NCI-H2171 treated with DMSO at 0.1 percent for 48 hours (cell line): ENCODE measurements at places on chromosomes 7 and 10.

- DNase-seq, result no peak
Observed at GRCh38 chr10:96747734-96748550, 27.6 kb upstream of the PIK3AP1 start.

GRCh38 chr7:157930441-157930840 lies 593.6 kb downstream of the DNAJB6 start:
- no peak for DNase-seq

DNA sequence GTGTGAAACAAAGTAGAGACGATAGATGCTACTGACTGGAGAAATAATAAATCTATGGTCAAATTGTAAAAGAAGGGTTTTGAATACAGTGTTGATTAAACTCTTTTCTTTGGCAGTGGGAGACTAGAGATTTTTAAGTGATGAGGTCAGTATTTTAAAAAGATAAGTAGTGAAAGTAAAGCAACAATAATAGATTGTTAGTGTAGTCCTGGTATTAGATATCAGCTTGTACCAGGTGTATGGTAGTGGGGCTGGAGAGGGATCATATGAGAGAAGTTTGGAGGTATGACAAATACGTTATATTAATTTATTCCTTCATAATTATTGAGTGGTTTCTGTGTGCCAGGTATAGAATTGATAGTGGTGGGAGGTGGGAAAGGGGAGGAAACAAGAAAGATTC lies 25.2 kb downstream of the PHTF2 start:
- no peak for DNase-seq

DNA sequence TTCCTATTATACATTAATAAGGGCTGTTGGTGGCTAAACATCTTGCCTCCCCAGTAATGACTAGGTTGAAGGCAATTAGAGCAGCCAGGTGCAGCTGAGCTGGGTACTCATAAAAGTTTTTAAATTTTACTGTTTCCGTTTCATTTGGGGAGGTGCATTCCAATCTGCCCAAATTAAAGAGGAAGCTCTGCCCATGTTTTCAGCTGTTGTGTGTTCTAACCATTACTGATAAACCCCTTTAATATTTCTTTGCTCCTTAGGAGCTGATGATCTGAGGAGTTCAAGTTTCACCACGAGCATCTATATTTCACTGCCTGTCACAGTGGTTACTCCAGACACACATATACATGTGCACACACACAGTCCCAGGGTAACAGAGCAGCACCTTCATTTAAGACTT lies 94.4 kb downstream of the JAZF1 start:
- no peak for DNase-seq

DNA sequence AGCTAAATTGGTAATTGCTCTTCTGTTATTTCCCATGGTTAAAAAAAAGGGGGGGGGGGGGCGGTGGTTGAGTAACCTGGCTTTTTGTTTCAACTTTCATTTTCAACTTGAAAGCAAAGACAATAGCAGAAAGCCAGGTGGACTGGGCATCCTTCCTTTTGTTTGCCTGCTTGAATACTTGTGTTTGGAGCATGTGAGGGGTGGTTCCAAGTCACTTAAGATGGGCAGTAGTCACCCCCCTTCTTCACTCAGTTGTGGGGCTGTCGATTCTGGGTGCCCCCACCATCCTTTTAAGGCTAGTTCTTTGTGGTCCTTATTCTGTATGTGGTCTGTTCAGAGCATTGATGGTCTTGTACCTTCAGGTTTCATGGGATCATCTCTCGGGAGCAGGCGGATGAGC lies 165.6 kb upstream of the PRR15 start:
- no peak for DNase-seq

GRCh38 chr10:132188331-132188730 lies 1.6 kb downstream of the DPYSL4 start:
- no peak for DNase-seq

GRCh38 chr7:134046594-134047128 lies 80.5 kb upstream of the LRGUK start:
- DNase-seq, result no peak

DNA sequence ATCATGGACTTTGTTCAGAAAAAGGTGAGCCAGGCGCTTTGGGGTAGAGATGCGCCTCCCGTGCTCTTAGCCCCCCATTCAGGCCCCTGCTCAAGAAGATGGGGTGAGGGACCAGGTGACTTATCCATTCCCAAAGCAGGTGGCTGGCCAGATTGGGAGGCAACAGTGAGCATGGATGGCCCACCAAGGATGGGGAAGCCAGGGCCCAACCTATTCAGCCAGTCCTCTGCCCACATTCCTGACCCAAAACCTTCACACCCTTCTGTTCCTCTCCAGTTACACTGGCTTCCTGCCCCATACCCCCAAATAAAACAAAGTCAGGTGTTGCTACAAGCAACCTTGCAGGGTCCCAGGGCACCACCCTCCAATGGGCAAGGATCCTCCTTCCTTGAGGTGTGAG lies 44.4 kb downstream of the TSPAN15 start:
- DNase-seq, result no peak

DNA sequence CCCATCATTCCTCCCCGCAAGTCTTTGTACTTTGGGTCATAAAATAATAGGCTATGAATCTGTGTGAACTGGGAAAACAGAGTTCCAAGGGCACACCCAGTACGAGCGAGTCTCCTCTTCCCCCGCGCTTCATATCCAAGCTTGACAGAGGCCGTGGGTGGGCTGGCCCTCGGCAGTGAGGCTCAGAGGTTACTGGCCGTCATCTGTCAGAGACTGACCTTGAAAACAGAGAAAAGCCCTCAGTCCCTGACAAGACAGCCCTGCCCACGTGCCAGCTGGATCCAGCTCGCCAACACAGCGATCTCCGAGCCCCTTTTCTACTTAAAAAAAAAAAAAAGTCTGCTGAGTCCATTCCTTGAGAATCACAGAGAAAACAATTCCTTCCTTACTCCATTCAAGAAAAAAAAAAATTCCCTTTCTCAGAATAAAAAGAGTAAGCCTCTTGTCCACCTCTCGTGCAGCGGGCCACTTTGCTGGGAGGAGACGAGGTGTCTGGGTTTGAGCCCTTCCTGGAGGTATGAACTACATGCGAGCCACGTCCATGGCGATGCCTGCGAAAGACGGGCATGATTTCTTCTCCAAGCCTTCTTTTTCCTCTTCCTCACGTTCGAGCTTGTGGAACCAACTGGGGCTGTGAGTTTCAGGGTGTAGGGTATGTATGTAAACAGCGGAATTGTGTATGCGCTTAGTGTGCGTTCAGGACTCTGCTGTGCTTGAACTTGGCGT lies 744 bp upstream of the BICC1 start:
- no peak for DNase-seq

GRCh38 chr10:11511321-11511720 lies 100.1 kb downstream of the USP6NL start:
- no peak for DNase-seq

DNA sequence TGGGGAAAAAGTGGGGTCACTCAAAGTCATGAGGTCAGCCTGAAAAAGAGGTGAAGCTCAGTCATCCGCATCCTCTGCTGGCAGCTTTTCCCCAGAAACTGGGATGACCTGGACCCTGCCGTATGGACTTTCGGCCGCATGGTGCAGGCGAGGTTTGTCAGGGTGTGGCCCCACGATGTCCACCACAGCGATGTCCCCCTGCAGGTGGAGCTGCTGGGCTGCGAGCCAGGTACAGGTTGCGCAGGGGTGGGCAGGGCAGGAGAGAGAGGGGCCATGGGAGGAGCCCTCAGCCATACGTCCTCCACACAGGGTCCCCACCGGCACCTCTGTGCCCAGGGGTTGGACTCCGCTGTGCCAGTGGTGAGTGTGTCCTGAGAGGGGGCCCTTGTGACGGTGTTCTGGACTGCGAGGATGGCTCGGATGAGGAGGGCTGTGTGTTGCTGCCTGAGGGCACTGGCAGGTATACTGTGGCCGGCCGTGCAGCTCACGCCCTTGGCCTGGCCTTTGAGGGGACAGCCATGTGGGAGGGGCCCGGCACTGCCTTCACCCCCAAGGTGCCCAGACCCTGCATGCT lies 23.0 kb upstream of the ZNF467 start:
- DNase-seq, result no peak

DNA sequence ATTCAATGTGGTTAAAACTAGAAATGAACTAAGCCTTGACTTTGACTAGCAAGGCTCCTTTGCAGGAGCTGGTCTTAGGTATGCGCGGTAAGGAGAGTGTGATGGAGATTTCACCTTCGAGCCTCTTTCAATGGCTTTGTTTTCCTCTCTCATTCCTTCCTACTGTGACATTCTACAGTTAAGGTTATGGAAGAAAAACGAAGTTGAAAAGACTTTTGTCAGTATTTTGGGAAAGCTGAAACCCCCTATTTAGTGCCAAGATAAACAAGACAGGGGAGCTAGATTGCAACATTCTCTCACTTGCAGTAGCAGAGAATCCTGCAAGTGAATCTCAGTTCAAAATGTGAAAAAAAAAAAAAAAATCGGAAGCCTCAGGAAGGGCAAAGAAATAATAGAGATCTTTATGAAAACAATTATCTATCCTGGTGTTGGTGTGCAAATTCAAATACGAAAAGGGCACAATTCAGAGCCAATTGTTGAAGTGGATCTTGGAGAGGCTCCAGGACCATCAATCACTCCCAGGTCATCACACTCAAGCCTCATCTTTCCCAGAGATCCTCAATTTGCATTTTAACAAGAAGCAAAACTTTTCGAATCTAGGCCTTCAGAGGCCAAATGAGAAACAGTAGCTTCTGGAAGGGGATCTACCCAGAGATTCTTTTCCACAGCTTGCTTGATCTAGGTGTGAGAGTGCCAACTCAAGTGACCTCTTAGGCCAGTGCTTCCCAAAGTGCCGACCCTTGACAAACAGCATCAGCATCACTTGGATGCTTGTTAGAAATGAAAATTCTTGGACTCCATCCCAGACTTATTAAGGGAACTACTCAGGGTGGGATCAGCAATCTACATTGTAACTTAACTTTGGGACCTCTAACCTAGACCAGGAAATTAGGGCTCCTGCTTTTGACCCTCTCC lies 163.8 kb downstream of the INHBA start:
- DNase-seq, result no peak

DNA sequence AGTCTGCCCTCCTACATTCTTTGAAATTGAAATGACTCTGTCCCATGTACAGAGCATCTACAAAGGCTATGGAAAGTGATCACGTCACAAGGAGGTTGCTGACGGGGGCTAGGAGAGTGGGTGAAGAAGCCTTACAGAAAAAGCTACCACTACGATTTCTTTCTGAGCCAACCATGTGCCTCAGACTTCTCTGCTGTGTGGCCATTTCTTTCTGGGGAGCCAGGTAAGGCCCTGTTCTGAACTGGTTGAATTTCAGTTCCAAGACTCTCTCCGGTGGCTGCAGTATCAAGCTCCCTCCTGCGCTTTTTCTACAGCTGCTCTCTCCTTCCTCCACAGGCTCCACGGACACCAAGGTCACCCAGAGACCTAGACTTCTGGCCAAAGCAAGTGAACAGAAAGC lies 112.5 kb upstream of the PRSS1 start:
- DNase-seq, result no peak

DNA sequence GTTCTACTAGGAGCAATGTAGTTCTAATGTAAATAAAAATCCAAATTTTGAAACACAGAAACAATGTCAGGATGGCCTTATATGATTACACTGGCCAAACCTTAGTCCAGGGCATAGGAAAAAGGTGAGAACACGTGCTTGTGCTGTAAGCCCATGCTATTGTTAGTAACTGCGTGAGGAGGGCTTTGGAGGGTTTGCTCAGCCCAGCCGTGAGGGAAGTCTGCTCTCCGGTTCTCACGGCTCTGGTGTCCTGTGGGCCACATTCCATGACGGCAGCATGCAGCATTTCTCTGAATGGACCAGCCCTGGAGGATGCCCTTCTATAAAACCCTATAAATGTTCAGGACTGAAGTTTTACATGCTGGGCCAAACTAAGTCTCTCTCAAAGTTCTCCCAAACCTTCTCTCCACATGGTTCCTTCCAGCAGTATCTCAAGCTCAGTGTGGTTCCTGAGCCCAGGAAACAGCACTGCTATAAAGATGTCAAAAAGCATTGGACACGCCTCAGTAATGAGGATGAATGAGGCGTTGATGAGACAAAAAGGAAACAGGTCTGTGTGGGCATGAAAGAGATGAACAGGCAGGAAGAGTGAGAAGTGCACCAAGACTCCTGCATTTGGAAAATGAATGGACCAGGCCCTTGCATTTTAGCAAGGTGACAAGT lies 174.8 kb upstream of the CDCA7L start:
- DNase-seq, result no peak

DNA sequence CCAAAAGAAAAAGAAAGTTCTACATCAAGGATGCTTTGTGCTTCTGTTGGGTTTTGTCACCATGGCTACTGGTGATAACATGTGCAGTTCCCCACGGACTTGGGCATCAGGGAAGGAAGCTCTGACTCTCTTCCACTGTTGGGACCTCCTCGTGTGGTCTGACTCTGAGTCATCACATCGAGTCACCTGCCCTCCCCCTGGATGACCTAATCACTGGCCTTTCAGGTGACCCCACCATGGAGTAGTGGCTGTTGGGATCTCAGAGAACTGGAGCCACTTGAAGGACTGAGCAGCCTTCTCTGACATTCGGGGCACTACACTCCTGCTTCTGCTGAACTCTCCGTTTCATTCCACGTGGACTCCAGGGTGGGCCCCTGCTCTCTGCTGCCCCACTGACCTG lies 60.8 kb upstream of the DOCK1 start:
- DNase-seq, result no peak

GRCh38 chr7:47807756-47808155 lies 140.5 kb downstream of the PKD1L1 start:
- DNase-seq, result no peak

DNA sequence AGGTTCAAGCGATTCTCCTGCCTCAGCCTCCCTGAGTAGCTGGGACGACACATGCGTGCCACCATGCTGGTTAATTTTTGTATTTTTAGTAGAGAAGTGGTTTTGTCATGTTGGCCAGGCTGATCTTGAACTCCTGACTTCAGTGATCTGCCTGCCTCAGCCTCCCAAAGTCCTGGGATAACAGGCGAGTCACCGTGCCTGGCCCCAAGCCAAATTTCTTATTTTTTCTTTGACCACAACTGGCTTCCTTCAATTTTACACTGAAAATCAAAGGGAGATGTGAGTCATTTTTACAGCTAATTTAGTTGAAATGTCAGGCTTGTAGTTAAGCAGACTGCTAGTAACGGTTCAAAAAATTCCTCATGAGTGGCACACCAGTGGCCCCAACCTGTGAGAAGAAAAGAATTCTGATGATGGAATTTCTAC lies 7.8 kb downstream of the RNF216 start:
- no peak for DNase-seq

DNA sequence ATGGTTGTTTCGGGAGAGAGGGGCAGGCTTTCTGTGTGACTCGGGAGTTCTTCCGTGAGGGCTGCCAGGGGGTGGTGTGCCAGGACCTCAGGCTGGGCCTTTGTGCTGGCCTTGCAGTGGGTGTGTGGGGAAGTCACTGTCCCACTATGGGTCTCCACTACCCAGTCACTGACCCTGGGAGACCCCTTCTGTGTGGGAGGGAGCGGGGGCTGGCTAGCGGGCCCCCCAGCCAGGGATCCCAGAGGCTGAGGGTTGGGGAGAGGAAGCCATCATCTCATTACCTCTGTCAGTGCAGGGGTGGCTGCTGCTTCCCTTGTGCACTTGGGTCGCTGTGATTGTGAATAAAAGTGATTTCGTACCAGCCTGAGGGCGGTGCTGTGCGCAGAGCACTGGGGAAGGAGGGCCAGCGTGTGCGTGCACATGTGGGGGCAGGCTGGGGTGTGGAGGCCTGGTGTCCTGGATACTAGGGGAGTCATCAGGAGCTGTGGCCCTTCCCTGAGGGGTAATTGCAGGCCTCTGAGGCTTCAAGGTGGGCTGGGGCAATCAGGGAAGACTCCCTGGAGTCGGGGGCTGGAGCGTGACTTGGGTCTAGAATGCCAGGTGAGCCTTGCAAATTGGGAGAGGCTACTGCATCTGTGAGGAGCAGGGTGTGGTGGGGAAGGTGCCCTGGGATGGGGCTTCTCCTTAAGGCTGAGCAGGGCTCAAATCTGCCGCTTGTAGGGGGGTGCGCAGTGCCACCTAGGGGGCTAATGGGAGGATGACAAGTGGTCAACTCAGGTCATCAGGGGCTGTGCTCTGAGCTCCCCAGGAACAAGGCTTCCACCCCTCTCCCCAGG lies 98.9 kb downstream of the NEURL1 start:
- DNase-seq, result peak; percentile 28
